ENCODE measurements at places on chromosomes 1 and 21. TPM values are rescaled to one million over a fixed set of nuclear protein-coding genes. Genes with fewer than 3 reads are reported as not detected.

KCNT2 gene
- 29.8 TPM for total RNA-seq

SLAMF1 gene
- total RNA-seq = not detected

LCE1E gene
- total RNA-seq = not detected

RPTN gene
- total RNA-seq = not detected

KISS1 gene
- not detected for total RNA-seq

PTPRC gene
- not detected for total RNA-seq

COL9A2 gene
- total RNA-seq = 3.7 TPM

S100A14 gene
- total RNA-seq = not detected

GCSAML gene
- total RNA-seq = not detected

RGS1 gene
- not detected for total RNA-seq

BCL10 gene
- total RNA-seq = 17.4 TPM
